Stimulated activated CD4-positive, alpha-beta T cell treated with anti-CD3 and anti-CD28 coated beads, Interleukin-2, amount 100 ng/mL, for 24 hours (primary cell): ENCODE measurements at places on chromosomes 11 and 22.

DNA sequence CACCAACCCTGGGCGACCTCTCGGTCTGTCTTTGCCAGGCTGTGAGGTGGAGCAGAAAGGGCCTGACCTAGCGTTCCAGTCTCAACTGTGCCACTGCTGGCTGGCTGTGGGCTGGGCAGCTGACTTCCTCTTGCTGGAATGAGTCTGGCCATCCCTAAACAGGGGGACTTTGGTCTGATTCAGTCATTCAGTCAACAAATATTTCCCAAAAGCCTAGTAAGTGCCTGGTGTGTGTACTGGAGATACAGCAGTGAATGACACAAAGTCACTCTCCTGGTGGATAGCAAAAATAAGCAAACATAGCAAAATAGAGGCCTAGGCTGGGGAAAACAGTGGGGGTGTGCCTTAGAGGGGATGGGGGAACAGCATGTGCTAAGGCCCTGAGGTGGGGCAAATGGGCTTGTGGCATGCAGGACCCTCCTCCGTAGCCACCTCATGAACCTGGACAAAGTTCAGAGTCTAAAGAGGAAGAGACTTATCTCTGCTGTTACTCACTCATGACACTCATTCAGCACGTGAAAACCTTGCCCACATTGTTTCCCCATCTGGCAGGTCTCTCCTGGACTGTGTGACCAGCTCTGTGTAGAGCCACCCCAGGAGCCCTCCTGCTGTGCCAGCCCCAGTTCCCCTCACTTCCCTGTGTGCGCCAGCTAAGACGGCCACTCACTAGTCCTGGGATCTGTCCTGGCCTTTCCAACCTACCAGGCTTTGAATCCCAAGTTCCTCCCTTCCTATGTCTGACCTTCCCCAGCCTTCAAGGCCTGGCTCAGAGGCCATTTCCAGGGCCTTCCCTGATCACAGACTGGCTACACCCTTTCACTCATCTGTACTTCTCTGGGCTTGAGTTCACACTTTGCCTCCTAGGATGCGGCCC is 4.7 kb downstream of the GUCD1 start:
- no peak for DNase-seq

DNA sequence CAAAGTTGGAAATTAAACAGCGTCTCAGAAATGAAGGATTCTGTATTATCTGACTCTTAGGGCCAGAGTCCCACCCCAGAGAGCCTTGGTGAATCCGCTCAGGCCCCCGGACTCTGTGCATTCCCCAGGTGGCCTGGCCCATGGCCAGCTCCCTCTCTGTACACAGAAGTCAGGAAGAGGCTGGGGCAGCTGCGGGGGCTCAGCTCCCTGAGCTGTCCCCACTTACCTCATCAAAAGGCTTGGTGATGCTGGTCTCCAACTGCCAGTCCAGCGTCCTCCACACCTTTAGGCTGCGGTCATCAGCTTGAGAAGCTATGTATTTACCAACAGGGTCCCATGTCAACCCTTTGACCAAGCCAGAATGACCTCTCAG is 35.0 kb downstream of the HIRA start:
- DNase-seq, result no peak

- DNase-seq, result peak; percentile 69
These were observed 6.6 kb upstream of the SSTR3 start for GRCh38 chr22:37218771-37219411.

DNA sequence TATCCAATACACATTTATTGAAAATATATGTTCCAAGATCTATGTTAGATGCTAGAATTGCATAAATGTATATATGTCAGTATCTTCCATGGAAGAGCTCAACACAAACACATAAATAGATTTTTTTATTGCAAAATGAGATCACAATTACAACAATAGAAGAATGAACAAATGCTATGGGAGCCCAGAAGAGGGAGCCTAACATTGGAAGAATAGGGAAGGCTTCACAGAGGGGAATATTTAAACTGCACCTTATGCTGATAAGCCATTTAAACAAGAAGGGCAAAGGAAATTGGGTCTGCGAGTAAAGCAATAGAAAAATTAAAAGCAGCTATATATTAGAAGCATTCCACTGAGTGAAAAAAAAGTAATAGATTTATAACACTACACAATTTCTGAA is 96.1 kb upstream of the LRRC55 start:
- no peak for DNase-seq

GRCh38 chr11:130689222-130689908 is 226.9 kb downstream of the SNX19 start:
- no peak for DNase-seq

- DNase-seq, result no peak
These were observed 3.4 kb downstream of the WEE1 start for GRCh38 chr11:9576701-9577381.

DNA sequence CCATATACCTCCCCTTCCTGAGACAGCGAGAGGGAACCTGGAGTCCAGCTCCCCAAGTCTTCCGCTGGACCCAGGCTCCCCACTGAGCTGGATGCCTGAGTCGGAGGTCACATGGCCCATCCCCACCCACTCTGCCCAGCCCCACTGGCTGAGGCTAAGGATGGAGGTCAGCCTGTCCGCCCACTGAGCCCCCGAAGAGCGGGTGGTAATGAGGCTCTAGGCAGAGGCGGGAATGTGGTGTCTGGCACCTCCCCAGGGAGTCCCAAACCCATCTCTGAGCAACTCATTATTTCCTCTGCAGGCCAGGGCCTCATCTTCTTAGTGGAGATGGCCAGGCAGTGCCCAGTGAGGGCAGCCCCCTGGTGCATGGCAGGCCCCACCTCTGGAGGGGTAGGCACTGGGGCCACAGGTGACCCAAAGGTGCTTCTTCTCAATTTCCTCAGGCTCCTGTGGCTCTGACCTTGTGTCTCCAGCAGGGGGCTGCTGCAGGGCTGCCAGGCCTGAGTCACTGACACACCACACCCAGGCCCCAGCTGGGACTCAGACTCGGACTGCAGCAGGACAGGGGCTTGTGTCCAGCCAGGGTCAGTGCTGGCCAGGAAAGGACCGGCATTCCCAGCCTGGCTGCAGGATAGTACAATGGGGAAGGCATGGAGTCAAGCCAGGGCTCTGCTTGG is 10.2 kb upstream of the PDE2A start:
- DNase-seq, result peak; percentile 49

DNA sequence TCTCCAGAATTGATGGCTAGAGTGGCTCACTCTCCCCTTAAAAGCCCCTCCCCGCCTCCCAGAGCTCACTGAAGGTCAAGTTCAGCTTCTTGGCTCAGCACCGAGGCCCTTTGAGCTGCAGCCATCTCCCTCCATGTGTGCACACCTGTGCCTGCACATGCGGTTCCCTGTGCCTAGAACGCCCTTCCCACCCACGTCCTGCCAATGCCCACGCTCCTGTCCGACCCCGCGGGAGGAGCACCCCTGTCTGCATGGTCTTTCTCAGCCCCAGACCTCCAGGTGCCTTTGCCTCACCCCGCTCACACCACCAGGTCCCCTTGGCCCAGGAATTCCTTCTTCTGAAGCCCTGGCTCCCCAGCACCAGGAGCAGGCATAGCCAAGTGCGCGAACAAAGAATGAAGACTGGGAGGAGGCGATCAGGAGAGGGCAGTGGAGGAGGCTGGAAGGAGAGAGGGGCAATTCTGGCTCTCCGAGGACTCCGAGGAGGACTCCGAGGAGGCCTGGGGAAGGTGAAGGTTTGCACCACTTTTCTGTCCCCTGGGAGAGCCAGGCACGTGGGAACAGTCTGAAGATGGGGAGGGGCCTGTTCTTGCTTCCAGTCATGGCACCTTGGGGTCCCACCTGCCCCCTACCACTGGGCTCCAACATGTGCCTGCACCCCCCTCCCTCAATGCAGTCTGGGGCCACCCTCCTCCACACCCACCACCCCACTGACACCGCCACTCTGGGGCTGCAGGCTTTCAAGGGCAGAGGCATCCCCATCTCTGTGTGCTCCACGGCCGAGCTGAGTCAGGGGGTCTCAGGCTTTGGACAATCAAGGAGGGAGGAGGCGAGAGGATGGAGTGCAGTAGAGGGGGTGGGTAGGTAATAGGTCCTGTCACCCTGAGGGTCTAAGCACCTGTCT is 17.7 kb downstream of the IGF2 start:
- DNase-seq, result no peak

DNA sequence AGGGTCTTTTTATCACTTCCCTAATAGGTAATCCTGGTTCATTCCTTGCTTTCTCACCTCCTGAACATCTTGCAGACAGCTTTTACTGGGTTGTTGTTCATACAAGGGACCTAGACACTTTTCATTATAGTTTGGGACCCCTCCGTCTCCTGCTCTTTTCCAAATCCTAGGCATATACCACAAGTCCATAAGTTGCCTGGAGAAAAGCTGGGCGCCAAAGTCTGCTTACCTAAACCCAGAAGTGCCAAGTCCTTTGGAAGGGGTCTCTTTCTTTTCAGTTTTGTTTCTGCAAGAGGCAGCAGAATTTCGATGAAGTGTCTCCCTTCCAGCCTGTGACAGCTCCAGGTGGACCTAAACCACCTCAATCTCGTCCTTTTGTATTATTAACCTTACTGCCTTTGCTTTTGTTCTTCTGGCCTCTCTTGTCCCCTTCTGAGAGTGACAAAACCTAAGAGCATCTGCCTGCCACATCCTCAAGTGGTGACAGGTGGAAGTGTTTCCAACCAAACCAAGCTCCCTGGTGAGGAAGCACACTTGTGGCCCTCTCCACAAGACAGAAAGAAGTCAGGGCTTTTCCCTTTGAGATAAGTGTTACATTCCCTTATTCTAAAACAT is 19.5 kb upstream of the P2RY6 start:
- DNase-seq, result no peak

DNA sequence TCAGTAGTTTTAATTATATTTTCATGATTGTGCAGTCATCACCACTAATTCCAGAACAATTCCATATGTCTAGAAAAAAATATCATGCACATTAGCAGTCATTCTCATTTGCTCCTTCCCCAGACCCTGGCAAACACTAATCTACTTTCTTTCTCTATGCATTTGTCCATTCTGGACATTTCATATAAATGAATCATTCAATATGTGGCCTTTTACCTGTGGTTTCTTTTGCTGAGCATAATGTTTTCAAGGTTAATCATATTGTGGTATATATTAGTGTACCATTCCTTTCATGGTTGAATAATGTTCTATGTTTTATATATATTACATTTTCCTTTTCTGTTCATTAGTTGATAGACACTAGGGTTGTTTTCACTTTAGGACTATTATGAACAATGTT is 811.1 kb upstream of the RAG2 start:
- DNase-seq, result no peak

DNA sequence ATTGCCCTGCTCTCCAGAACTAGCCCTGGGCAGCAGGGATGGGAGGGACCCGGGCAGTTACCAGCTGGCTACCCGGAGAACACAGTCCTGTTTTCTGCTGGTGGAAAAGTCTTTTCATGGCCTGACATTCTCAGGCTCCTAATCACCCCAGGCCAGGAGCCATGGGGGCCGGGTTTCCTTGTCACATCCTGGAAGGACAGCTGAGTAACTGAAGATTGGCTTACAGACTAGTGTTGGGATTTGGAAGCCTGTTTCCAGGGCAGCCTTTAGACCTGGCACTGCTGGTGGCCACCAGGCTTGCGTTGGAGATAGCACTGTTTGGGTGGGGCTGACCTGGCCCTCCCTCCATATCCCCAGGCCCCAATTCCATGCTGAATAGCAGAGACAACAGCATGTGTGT is 349.0 kb downstream of the CTTN start:
- no peak for DNase-seq

GRCh38 chr11:76382209-76382608 is 1.1 kb downstream of the GVQW3 start:
- no peak for DNase-seq

GRCh38 chr11:78438298-78438975 is 20.8 kb upstream of the GAB2 start:
- no peak for DNase-seq

GRCh38 chr22:19090183-19090582 is 32.0 kb downstream of the DGCR2 start:
- DNase-seq, result no peak

- no peak for DNase-seq
These were observed 158.4 kb downstream of the CADM1 start for GRCh38 chr11:115345840-115346239.
